Transverse colon (tissue), 4 donors: ENCODE measurements at places on chromosomes 11 and 22.

- H3K4me1 ChIP-seq, result no peaks in the 10 kb centered on the region
- no peak overlapping the region for H3K27ac ChIP-seq
- H3K27me3 ChIP-seq, result peaks cover 11% of the 10 kb centered on the region
- H3K4me3 ChIP-seq, result no peak overlapping the region
- no peaks in the 10 kb centered on the region for H3K36me3 ChIP-seq
Measured at GRCh38 chr22:40010746-40011145, 16.0 kb downstream of the FAM83F start.

- H3K27ac ChIP-seq, result no peak overlapping the region
- no peak overlapping the region for H3K4me3 ChIP-seq
- no peaks in the 10 kb centered on the region for H3K4me1 ChIP-seq
- H3K27me3 ChIP-seq, result no peaks in the 10 kb centered on the region
Measured at GRCh38 chr11:34866375-34866774, 49.8 kb downstream of the APIP start.

GRCh38 chr11:96055706-96056387 is 131.9 kb upstream of the MTMR2 start:
- no peak overlapping the region for H3K27ac ChIP-seq
- no peaks in the 10 kb centered on the region for H3K27me3 ChIP-seq
- peaks cover 9% of the 10 kb centered on the region for H3K4me1 ChIP-seq

GRCh38 chr11:88332851-88333250 is 4.7 kb downstream of the CTSC start:
- no peak overlapping the region for H3K4me3 ChIP-seq
- no peak overlapping the region for H3K27ac ChIP-seq
- H3K4me1 ChIP-seq, result no peaks in the 10 kb centered on the region
- no peaks in the 10 kb centered on the region for H3K27me3 ChIP-seq
- H3K36me3 ChIP-seq, result no peaks in the 10 kb centered on the region

DNA sequence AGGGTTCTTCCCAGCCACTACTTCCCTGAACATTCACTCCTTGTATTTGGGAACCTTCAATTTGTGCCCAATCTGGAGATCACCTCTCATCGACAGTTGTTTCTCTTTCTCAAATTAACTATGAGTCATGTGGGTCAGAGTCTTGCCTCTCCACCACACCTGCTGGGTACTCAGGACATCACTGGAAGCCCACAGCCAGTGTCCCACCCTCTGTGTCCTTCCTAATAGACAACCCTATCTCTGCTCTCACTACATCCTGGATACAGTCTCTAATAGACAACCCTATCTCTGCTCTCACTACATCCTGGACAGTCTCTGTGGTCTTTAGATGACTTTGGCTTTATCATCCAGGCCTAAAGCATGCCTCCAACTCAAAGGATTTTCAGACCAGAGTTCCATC is 70.1 kb downstream of the ARL14EP start:
- no peak overlapping the region for H3K27ac ChIP-seq
- no peak overlapping the region for H3K4me3 ChIP-seq

DNA sequence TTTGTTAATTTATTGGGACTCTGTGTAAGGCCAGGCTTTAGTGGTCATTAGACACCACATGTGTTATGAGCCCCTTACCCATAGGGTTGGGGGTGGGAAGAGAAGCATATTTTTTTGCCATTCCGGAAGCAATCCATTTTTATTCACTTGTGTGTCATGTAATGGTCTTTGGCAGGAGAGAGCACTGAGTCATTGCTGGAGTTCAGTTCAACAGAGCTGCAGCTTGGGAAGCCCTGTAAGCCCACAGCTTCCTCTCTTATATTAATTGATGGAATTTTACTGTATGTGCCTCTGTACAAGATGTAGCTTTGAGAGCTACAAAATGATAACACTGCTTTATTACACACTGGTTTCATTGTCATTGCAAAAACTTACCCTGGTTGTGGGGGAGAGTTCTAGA is 177.3 kb upstream of the SORL1-AS1 start:
- DNase-seq, result no peak
- H3K36me3 ChIP-seq, result no peaks in the 10 kb centered on the region
- no peak overlapping the region for H3K4me3 ChIP-seq
- H3K27ac ChIP-seq, result no peak overlapping the region
- H3K4me1 ChIP-seq, result no peaks in the 10 kb centered on the region

GRCh38 chr11:77791301-77791700 is 29.2 kb downstream of the RSF1 start:
- no peaks in the 10 kb centered on the region for H3K27me3 ChIP-seq
- no peaks in the 10 kb centered on the region for H3K36me3 ChIP-seq
- H3K27ac ChIP-seq, result no peak overlapping the region
- H3K4me3 ChIP-seq, result no peak overlapping the region

GRCh38 chr11:85902353-85902752 is 47.2 kb downstream of the CCDC83 start:
- no peak for DNase-seq
- no peaks in the 10 kb centered on the region for H3K4me1 ChIP-seq
- H3K36me3 ChIP-seq, result no peaks in the 10 kb centered on the region
- no peak overlapping the region for H3K4me3 ChIP-seq
- H3K27me3 ChIP-seq, result no peaks in the 10 kb centered on the region

- H3K4me1 ChIP-seq, result no peaks in the 10 kb centered on the region
- no peaks in the 10 kb centered on the region for H3K27me3 ChIP-seq
- no peak overlapping the region for H3K4me3 ChIP-seq
- DNase-seq, result no peak
- H3K36me3 ChIP-seq, result no peaks in the 10 kb centered on the region
Measured at GRCh38 chr11:11996321-11997048, 11.9 kb downstream of the DKK3 start.

DNA sequence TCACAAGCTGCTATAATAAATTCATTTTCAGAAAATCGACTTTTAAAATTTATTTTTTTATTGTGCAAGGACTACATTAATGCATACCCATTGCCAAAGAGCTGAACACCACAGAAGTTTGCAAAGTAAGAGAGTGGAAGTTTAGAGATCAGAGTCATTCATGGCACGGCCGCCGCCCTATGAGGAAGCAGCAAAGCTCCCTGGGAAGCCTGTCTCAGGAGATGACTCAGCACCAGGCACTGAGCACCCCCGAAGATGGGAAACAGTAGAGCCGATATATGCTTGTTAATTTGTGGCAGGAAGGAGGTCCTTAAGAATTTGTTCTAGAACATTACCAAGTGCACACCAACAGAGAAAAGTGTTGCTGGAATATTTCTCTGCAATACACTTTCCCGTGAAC is 693.7 kb downstream of the OPCML start:
- H3K36me3 ChIP-seq, result no peaks in the 10 kb centered on the region
- H3K27ac ChIP-seq, result no peak overlapping the region
- no peaks in the 10 kb centered on the region for H3K27me3 ChIP-seq
- H3K4me3 ChIP-seq, result no peak overlapping the region
- DNase-seq, result no peak

GRCh38 chr22:38762551-38762983 is 6.8 kb upstream of the SUN2 start:
- H3K4me1 ChIP-seq, result no peaks in the 10 kb centered on the region
- no peaks in the 10 kb centered on the region for H3K36me3 ChIP-seq
- DNase-seq, result no peak
- no peak overlapping the region for H3K4me3 ChIP-seq

DNA sequence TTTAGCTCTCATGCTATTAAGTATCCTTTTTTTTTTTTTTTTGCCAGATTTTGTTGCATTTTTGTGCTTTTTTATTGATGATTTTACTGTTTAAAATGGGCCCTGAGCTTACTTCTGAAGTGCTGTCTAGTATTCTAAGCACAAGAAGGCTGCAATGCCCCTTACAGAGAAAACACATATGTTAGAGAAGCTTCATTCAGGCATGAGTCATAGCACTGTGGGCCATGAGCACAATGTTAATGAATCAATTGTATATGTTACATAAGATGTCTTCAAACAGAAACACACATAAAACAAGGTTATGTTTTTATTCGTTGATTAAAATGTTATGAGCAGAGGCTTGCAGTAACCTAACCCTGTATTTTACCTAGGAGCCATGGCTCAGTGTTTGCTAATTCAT is 117.8 kb upstream of the C11orf87 start:
- no peak overlapping the region for H3K4me3 ChIP-seq
- H3K27ac ChIP-seq, result no peak overlapping the region
- no peaks in the 10 kb centered on the region for H3K36me3 ChIP-seq
- no peak for DNase-seq
- H3K27me3 ChIP-seq, result no peaks in the 10 kb centered on the region

GRCh38 chr11:119000906-119001305 is 3.0 kb downstream of the CENATAC start:
- no peaks in the 10 kb centered on the region for H3K27me3 ChIP-seq
- no peak overlapping the region for H3K4me3 ChIP-seq
- no peak for DNase-seq
- H3K27ac ChIP-seq, result no peak overlapping the region
- no peaks in the 10 kb centered on the region for H3K36me3 ChIP-seq

DNA sequence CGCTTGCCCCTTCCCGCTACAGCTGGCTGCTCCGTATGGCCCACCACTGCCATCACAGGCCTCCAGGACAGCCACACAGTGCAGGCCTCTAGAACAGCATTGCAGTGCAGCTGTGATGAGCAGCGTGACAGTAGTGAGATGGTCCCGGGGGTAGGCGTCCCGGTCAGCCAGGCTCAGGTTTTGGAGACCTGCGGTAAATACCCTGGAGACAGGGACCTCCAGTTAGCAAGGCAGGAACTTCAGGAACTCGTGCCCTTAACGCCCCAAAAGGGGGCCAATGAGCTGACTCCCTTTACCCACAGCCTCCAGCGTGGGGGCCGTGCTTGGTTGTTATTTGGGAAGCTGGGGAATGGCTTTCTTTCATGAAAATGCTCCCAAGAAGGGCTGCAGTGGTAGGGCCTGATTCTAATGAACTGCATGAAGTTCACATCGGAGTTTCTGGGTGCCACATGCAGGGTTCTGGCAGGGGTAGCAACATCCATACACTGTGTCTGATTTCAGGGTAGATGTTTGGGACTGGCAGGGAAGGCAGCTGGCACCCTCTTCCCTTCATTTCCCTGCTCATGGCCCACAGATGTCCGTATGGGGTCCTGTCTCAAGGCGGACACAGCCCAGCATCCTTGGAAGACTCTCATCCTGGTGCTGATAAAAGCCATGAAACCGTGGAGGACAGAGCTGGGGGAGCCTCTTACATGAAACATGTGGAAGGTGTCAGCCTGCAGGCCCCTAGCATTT is 440.5 kb downstream of the TBC1D22A start:
- H3K27ac ChIP-seq, result no peak overlapping the region
- H3K4me3 ChIP-seq, result no peak overlapping the region
- peaks cover 2% of the 10 kb centered on the region for H3K27me3 ChIP-seq
- no peaks in the 10 kb centered on the region for H3K4me1 ChIP-seq
- H3K36me3 ChIP-seq, result no peaks in the 10 kb centered on the region

DNA sequence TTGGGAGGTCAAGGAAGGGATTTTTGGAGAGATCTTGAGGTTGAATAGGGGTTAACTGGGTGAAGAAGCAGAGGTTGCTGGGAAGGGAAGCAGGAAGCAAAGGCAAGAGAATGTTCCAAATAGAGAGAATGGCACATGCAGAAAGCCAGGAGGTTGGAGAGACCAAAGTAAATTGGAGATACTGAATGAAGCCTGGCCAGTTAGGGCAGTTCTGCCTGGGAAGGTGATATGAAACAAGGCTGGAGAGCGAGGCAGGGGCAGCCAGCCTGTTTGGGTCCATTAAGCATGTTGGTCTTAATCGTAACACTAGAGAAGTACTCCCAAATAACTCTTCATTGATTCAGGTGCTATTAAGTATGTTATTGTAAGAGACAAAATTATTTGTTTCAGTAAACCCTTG is 48.2 kb downstream of the ZNF143 start:
- H3K27me3 ChIP-seq, result no peaks in the 10 kb centered on the region
- no peaks in the 10 kb centered on the region for H3K36me3 ChIP-seq
- no peak overlapping the region for H3K4me3 ChIP-seq

- no peak overlapping the region for H3K4me3 ChIP-seq
- H3K27me3 ChIP-seq, result no peaks in the 10 kb centered on the region
- H3K27ac ChIP-seq, result no peak overlapping the region
- no peaks in the 10 kb centered on the region for H3K4me1 ChIP-seq
Measured at GRCh38 chr11:17642370-17642769, 77.0 kb upstream of the MYOD1 start.

- DNase-seq, result no peak
- H3K27ac ChIP-seq, result no peak overlapping the region
- H3K27me3 ChIP-seq, result no peaks in the 10 kb centered on the region
Measured at GRCh38 chr22:19824212-19824925, 30.3 kb downstream of the GNB1L start.

GRCh38 chr22:19705181-19705934 is 8.9 kb upstream of the SEPTIN5 start:
- no peak overlapping the region for H3K27ac ChIP-seq
- no peaks in the 10 kb centered on the region for H3K36me3 ChIP-seq
- no peak for DNase-seq
- no peak overlapping the region for H3K4me3 ChIP-seq
- peaks cover 13% of the 10 kb centered on the region for H3K27me3 ChIP-seq
- no peaks in the 10 kb centered on the region for H3K4me1 ChIP-seq

DNA sequence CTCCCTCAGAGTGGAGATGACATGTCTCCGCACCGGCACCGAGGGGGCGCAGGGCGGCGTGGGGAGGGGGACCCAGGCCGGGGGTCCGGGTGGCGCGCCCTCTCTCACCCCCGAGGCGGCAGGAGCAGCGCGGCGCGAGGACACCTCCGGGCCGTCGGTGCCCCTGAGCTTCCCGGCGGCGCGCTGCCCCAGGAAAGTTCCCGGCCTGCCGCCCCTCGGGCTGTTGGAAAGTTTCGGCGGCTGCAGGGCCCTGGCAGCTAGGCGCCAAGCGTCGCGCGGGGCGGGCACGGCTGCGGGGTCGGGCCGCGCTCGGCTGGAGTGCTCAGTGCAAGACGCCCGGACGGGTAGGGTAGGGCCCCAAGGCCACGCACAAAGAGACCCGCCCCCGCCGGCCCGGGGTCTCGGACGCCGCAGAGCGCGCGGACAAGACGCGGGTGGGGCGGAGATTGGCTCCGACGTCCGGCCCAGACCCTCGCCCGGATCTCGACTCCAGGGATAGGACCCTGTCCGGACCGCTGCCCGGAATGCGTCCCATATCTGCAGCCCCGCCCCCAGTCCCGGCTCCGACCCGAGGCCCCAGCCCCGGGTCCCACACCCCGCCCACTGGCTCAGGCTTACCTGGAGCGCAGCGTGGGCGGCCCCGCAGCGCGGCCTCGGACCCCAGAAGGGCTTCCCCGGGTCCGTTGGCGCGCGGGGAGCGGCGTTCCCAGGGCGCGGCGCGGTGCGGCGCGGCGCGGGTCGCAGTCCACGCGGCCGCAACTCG is 471 bp downstream of the ARVCF start:
- peaks cover 21% of the 10 kb centered on the region for H3K4me1 ChIP-seq
- H3K27me3 ChIP-seq, result peaks cover 17% of the 10 kb centered on the region
- H3K36me3 ChIP-seq, result no peaks in the 10 kb centered on the region
- DNase-seq, result peak; percentile 33
- H3K4me3 ChIP-seq, result peak overlapping the region; percentile 65

DNA sequence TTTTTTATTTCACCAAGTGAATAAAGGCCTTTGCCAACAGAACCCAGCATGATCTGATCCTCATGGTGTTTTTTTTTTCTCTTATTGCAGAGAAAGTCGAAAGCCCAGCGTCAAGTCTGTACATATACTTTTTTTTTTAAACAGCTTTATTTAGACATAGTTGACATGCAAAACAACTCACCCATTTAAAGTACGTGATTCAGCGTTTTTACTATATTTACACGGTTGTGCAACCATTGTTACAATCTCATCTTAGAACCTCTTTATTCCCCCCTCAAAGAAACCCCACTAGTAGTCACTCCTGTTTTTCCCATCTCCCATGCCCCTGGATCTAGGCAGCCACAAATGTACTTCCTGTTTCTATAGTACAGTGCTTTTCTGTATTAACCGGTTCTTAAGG is 20.6 kb upstream of the AP1B1 start:
- no peak overlapping the region for H3K27ac ChIP-seq
- DNase-seq, result no peak
- H3K4me1 ChIP-seq, result no peaks in the 10 kb centered on the region
- H3K27me3 ChIP-seq, result no peaks in the 10 kb centered on the region
- no peak overlapping the region for H3K4me3 ChIP-seq
